ENCODE measurements at places on chromosomes 2 and 18.

- no peak for DNase-seq
Measured at GRCh38 chr2:218870984-218871344, 9.7 kb upstream of the WNT10A start.

- DNase-seq: peak; percentile 73
Measured at GRCh38 chr18:61743775-61744531, 148.9 kb downstream of the RNF152 start.

GRCh38 chr2:195899226-195899625, 169.4 kb downstream of the DNAH7 start:
- peak; percentile 34 for DNase-seq

DNA sequence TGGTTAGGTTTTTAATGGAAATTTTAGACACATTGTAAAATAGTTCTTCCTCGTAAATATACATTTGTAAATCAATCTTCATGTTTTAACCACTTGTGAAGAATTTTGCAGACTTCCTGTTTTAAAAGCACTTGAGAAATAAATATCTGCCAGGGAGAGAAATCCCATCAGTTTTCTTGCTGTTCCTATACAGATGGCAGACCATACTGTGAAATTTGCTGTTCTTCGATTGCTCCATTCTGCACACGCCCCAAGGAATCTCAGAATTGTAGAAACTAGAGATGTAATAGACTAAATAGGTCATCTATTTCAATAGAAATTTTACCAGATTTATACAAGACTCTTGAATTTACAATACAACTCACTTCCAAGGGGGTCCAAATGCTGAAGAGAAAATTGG, 75.8 kb upstream of the PIK3C3 start:
- DNase-seq: no peak

DNA sequence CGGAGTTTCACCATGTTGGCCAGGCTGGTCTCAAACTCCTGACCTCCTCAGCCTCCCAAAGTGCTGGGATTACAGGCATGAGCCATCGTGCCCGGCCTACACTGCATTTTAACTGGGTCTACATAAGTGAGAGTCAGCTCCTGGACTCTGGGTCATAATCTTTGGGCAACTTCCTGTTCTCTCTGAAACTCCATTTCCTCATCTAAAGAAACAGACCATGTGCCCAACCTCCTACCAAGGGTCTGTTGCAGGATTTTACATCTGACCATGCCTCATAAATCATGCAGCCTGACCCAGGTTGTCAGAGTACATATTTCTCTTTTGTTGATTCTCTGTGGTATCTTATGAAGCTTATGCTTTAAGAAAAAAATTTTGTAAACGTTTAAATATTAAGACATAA, 280.4 kb downstream of the ALPK2 start:
- DNase-seq: no peak

Measured in choroid plexus epithelial cell (primary cell).